ENCODE measurements at places on chromosomes 4 and X.
A peak's percentile ranks its signal among the peaks of the same experiment; 100 is the strongest.

GRCh38 chr4:13881892-13882291 is 254.4 kb upstream of the BOD1L1 start:
- DNase-seq: no peak

DNA sequence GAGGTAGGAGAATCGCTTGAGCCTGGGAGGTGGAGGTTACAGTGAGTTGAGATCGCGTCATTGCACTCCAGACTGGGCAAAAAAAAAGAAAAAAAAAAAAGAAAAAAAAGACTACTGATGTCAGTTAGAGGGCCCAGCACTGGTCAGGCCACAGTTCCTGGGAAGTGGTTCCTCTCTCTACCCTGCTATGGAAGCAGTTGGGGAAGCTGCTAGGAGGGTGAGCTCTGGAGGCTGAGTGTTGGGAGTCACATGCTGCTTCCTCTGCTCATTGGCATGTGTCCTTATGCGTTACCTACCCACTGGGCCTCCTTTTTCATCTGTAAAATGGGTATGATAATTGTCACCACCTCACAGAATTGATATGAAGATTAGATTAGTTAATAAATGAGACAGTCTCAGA is 50.7 kb downstream of the SEPSECS start:
- DNase-seq: no peak

GRCh38 chr4:107261241-107261874 is 225.2 kb upstream of the DKK2 start:
- no peak for DNase-seq

DNA sequence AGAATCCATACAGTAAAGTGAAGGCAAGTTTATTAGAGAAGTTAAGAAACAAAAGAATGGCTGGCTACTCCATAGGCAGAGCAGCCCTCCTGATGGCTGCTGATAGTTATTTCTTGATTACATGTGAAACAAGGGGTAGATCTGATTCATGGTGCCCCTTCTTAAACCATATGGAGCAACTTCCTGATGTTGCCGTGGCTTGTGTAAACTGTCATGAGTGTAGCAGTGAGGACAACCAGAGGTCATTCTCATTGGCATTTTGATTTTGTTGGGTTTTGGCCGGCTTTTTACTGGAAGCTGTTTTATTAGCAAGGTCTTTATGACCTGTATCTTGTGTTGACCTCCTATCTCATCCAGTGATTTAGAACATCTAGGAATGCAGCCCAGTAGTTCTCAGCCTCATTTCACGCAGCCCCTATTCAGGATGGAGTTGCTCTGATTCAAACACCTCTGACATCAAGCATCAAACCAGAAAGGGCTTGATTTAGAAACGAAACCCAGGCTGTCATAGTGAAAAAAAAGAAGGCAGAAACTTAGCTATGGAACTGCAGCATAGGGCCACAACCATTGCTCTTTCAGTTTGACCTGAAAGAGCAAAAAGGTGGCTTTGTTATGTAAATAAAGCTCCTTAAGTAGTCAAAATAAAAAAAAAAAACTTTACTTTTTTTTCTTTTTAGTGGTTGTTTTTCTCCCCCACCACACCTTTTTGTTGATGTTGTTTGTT is 37.8 kb downstream of the SPCS3 start:
- DNase-seq: no peak

GRCh38 chr4:91099666-91100065 is 972.5 kb downstream of the CCSER1 start:
- no peak for DNase-seq

DNA sequence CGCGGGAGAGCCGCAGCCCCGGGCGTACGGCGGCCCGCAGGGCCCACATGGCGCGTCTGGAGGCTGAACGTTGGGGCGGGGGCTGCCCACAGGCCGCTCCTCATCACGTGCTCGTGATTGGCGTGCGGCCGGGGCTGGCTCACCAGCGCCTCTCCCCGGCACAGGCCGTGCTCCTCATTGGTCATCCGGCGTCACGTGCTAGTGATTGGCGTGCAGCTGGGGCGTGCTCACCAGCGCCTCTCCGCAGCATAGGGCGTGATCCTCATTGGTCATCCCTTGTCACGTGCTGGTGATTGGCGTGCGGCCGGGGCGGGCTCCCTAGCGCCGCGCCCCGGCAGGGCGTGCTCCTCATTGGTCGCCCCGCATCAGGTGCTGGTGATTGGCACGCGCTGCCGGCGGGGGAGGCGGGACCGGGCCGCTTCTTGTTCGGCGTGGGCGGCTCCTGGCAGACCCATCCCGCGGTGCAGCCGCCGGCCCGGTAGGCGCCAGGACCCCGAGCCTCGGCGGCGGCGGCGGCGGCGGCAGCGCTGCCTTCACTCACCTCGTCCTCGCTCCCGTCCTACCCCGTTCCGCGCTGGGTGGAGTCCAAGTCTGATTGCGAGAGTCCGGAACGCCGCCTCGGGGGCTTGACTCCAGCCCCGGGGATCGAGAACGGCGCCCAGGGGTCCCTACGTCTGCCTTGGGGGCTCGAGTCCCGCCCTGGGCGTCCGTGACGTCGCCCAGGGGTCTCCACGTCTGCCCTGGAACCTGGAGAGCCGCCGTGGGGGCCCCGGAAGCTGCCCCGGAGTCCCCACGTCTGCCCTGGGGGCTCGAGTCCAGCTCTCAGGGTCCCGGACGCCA is at the start of gene GTPBP6:
Gene GTPBP6 (minus strand): TSS at position 58 of the 840 bp plus-strand sequence. CDS start 9 bp downstream, at position 49.
- no peak for DNase-seq

- no peak for DNase-seq
Observed at GRCh38 chr4:96833831-96834230, 993.9 kb downstream of the PDHA2 start.

DNA sequence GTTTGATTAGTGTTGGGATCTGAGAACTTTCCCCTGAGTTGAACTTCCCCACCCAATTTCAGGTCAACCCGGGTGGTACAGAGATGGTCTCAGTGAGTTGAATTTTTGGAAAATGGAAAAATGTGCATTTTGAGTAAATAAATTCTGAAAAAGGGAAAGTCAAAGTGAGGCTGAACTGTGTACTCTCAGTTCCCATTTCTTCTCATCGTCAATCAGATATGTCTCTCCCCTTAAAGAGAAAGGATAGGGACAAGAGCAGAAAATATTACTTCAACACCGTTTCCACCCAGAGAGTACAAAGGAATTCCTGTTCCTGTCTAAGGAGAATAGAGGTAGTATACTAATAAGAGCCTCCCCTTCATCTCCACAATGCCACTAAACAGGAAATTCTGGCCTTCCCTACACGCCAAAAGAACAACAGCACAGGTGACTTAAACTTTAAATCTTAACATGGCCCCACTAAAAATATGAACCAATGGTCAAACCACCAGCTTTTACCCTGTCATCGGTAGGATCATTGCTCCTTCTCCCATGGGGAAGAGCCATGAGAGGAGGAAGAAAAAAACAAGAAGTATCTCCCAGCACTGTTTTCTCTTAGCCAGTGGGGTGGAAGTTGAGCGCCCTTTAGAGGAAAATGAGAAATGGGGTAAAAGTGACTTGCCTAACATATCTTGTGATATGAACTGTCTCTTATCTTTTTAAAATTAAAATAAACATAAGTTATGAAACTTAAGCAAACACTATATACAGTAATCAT is 30.3 kb downstream of the BMP3 start:
- no peak for DNase-seq

DNA sequence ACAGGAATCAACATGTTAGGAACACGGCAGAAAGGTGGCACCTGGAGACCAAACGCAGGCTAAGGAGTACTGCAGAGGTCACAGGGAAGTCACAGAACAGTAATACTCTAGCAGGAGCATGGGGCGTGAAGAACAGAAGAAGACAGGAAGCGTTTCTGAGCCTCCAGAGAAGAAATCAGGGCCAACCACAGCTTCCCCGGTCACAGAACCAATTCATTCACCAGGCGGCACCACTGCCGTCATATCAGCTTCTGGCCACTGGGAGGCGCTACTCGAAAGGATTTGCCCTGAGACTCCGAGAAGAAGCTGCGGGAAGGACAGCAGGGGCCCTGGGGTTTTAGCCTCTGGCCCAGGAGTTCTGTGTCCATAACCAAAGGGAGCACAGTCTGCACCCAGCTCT is 78.0 kb upstream of the DRD5 start:
- DNase-seq: no peak

- DNase-seq: no peak
Observed at GRCh38 chrX:65866773-65867172, 173.1 kb downstream of the VSIG4 start.

DNA sequence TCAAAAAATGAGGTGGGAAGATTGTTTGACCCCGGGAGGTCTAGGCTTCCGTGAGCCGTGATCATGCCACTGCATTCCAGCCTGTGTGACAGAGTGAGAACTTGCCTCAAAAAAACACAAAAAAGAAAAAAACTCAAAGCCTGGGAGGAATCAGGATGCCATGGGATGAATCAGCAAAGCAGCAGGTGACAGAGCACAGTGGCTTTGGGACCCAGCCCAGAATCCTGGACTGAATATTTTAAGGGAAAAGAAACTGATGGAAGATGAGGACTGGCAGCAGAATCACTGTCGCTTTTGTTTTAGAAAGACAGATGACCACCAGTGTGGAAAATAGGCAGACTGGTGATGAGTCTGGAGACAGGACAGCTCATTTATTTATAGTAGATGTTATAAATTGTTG is 16.6 kb downstream of the S100G start:
- peak; percentile 31 for DNase-seq

- no peak for DNase-seq
Observed at GRCh38 chr4:40200875-40201801, 4.3 kb downstream of the RHOH start.

DNA sequence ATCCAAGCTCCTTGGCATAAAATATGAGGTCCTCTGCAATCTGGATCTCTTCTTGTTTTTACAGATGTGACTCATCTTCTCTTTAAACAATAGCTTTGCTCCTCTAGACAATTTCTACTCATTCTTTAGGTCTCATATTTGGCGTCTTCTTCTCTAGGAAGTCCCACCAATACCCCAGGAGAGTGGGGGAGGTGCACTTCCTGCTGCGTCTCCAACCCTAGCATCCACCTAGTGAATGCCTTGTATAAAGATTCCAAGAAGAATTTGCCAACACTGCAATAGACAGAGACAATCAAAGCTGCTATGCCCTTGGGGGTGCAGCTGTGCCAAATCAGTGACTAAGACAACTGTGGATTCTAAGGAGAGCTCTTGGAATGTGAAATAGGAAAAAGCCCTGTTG is 45.7 kb upstream of the SLC10A7 start:
- no peak for DNase-seq

- no peak for DNase-seq
Observed at GRCh38 chr4:2733001-2733843, 22.9 kb downstream of the TNIP2 start.

GRCh38 chr4:3745886-3746656 is 20.1 kb upstream of the ADRA2C start:
- DNase-seq: no peak

DNA sequence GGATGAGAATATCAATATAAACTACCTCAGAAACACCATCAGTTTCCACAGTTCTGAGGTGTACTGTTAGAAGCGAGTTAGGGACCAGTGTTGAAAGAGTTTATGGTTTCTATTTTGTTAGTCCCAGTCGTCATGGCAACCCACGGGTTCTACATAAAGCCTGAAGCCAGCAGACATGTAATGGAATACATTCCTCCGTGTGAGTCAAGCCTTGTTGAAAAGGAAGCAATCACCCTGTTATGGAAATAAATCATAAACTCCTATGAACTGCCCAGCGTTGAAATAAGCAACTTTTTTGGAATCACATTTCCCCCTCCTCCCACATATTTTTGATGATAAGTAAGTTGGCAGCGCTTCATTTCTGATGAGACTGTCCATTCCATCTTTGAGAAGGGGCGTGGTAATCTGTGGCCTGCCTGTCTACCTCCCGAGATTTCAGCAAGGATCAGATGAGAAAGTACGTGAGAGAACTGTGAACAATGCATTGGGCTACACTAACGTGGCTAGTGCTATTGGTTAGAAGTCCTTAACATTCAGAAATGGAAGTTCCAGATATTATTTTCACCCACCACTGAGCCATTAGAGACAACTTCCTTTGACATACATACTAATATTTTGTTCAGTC is 40.4 kb upstream of the PDHA1 start:
- DNase-seq: no peak

DNA sequence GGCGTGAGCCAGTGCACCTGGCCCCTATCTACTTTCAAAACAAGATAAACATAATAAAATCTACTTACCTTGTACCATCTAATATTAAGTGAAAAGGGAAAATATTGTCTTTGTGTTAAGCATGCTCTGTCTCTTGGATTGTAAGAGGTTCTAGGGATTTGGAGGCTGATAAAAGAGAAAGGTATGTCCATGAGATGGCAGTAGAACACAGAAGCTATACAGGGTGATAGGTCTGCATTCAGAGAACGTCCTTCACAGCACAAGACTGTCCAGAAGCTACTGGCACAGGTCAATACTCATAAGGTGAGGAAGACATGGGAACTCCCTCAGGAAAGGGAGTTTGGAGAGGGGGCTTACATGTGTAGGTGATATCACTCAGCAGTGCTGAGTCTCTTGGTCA is 135.5 kb downstream of the TMEM47 start:
- no peak for DNase-seq

DNA sequence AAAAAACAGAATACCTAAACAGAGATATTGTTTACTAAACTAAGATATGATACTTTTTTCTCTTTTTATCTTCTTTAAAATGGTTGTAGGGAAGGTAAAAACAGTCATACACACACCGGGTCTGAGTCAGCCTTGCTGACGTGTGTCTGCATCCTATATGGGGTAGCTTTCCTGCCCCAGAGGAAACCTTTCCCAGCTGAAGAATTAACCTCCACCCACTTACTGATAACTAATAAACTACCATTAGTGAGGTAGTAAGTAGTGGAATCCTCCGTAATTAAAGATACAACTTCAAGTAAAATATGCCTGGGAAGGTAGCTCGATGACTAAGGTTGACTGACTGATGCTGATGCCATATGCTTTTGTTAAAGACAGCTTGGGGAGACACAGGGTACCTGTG is 312.2 kb downstream of the DCTD start:
- no peak for DNase-seq

DNA sequence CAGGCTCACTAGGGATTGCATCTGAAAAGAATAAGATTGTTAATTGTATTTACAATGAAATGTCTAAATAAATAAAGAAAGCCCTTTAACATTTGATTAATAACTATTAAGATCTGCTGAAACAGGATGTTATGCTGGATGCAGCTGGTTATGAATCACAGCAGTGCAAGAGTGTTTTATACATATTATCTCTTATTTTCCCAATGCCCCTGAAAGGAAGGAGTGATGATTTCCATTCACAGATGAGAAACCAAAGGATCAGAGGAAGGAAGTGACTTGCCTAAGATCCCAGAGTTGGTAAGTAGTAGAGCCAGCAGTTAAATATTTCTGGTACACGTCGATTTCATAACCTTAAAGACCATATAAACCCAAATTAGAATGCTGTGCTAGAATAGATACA is 76.3 kb upstream of the ARHGAP36 start:
- no peak for DNase-seq

- DNase-seq: no peak
Observed at GRCh38 chr4:152503653-152504290, 32.1 kb downstream of the FBXW7 start.

DNA sequence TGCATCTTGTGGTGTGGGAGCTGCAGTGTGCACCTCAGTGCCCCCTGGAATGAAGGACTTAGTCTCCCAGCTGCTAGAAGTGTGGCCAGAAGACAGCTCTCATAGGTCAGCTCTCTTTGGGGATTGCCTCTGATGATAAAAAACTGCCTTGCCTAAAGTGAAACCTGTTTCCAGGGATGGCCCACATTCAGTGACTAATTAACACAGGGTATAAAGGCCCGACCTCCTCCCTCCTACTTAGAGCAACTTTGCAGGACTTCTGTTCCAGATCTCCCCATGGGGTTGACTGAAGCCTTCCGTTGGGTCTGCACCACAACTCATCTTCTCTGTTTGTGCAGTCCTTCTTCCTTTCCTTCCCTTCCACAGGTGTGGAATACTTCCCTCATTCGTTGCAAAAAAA is 53.2 kb downstream of the SPINK2 start:
- DNase-seq: no peak

Measured in C1 segment of cervical spinal cord (tissue), 14 donors.